Stimulated activated CD4-positive, alpha-beta T cell treated with anti-CD3 and anti-CD28 coated beads, Interleukin-15, amount 100 ng/mL, for 1 hour (primary cell): ENCODE measurements at places on chromosomes 6 and 20.

DNA sequence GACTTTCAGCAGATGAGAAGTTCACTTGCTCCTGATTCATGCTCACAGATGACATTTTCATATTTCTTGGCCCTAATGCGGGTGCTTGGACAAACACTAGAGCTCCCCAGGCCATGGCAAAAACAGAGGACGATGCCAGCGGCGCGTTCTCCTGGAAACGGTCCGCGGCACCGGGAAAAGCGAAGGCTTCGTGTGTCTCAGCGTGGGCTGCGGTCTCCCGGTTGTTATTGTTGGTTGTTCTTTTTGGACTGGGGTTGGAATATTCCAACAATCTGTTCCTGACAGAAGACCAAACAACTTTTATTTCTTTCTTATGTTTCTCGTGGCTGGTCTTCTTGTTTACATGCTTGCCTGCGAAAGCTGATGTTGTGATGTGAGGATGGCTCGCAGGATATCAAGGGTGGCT, 46.8 kb upstream of the NEDD9 start:
- DNase-seq, result no peak

DNA sequence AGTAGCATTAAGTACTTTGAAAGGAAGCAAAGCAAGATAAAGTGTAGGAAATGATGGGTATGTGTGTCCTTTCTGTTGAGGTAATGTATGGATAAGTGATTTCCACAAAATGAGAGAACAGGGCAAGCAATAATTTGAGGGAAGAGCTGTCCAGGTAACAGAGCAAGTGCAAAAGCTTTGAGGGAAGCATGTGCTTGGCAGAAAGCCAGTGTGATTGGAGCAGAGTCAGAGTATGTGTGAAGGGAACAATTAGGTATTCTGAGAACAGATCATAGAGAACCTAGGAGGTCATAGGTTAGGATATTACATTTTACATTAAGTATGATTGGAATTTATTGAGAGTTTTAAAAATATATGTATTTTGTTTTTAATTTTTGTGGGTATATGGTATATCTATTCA, 30.2 kb upstream of the MAN1A1 start:
- no peak for DNase-seq

- DNase-seq, result no peak
Observed at GRCh38 chr20:49814057-49814694, 1.5 kb downstream of the SLC9A8 start.

GRCh38 chr6:13508711-13509705, 21.6 kb upstream of the GFOD1 start:
- no peak for DNase-seq

GRCh38 chr20:58719971-58720371, 27.4 kb downstream of the NPEPL1 start:
- no peak for DNase-seq

DNA sequence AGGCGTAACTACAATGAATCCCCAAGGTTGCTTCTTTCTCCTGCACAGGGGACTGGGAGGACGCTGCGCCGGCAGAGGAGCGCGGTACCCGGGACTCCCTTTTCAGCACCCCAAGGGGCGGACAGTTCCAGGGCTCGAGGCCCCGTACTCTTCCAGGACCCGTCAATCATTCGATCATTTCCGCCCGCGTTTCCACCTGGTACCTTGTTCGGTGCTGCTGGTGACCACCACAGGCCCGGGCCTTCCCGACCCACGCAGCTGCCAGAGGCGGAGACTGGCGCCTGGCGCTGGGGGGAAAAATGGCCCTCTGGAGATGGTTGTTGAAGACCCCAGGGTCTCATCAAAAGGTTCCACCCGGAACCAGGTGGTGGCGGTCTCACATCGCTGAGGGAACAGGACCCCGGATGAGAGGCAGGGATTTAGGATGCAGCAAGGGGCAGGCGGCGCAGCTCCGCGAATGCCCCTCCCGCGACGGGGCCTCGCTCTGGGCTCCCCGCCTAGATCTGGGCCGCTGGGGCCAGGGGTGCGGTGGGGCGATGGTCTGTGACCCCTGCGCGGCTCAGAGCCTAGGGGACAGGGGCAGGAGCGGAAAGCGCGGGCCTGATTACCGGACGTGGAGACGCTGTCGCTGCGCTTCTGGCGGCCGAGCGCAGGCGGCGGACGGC, 744 bp downstream of the VSX1 start:
- DNase-seq, result no peak

DNA sequence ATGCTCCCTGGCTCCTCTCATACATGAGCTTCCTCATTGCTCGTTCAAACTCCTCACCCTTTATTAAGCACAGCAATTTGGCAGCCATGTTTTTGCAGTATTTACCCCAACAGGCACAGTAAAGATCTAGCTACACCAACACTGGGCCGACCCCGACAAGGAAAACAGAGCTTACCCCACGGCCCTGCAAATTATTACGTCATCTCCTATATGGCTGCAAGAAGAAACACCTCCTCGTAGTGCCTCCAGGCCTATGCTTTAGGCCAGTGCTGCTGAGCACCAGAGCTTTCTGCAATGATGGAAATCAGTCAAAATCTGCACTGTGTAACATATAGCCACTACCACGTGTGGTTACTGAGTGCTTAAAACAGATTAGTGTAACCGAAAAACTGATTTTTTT, 26.7 kb downstream of the TMC2 start:
- no peak for DNase-seq

- DNase-seq, result no peak
Observed at GRCh38 chr6:51711876-51712275, 375.5 kb downstream of the PKHD1 start.

DNA sequence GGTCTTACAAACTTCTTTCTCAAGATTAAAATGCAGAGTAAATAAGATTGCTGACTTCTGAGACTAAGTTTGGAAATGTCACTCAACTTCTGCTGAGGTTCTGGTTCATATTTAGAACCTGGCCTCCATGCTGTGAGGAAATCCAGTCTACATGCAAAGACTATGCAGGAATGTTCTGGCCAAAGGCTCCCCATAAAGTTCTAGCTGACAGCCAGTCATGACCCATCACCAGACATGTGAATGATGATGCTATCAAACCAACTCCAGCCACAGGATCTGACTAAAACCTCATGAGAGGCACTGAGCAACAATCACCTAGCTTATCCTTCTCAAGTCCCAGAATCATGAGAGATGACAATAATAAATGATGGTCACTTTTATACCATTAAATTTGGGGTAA, 935.1 kb upstream of the MAP3K7 start:
- DNase-seq, result no peak

DNA sequence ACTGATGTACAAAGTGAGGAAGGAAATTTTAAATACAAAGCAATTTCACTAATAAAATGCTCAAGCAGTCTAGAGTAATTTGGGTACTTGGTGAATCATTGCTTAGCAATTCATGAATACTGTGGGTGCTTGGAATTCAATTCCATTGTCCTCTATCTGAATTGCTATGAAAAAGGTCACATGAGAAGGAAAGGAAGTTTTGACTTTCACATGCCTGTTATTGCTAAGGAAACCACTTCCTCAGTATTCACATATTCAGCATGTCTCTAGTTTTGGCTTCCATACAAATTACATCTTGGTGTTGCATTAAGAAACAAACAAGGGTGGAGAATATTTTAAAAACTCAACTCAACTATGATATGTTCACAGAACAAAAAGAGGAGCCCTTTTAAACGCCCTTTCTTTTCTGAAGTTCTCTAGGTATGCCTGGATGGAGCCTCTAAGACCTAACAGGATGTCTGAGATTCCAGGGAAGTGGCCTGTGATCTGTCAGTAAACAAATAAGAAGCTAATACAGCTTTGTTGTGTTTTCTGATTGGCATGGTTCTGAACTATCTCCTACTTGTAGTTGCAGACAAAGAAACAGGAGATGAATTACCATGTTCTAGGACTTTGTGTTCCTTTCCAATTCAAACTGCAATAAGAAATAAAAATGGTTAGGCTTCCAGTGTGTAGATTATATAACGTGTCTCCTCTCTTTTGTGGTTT, 190.4 kb downstream of the OGFRL1 start:
- no peak for DNase-seq

DNA sequence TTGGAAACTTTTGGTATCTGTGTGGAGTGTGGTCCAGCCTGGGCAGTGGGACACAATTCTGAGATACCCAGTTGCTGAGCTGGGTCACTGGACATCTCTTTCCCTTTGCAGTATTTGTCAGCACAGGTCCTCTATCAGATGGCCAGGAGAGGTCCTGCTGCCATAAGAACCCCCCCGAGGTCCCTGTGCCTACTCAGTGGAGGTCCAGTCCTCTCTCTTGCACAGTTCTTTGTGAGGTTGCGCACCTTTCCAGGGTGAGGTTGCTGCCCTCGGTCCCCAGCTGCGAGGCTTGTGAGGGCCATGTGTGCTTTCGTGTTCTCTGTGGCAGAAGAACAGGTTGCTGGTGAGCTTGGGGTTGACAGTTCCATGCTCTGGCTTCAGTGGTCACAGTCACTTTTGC, 320.6 kb downstream of the QKI start:
- DNase-seq, result no peak

- no peak for DNase-seq
Observed at GRCh38 chr6:47403801-47404200, 73.8 kb upstream of the CD2AP start.

DNA sequence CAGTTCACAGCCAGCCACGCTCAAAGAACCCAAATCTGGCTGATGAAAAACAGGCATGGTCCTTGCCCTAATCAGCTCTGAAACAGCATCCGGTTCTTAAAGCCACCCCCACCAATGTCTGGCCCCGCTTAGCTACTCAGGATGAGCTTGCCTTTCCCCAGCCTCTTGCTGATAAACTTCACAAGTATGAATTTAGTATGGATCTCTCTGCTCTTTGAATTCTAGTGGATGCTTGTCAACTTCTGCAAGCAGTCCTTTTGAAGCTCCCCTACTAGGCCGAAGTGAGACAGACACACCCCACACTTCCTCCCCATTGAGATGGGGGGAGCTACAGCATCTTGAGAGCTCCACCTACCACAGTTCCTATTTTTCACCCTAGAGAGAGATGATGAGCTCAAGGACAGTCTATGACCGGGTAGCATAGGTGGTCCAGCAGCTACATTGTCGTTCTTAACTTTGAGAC, 36.7 kb downstream of the EBF4 start:
- no peak for DNase-seq

DNA sequence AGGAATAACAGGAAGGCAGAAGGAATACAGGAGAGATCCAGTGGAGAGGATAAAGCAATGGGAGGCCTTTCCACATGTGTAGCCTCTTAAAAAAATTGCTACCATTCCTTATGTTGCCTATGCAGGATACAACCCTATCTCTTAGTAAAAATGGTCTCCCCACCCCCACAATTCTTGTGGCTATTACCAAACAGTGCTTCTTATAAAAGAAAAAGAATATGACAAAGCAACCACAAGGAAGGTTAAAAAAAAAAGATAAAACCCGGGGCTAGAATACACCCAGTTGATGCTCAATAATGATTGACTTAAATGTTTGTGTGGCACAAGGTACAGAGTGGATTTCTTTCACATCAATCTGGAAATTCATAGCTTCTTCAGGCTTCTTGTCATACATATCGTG, 250.9 kb downstream of the HIVEP2 start:
- DNase-seq, result no peak

DNA sequence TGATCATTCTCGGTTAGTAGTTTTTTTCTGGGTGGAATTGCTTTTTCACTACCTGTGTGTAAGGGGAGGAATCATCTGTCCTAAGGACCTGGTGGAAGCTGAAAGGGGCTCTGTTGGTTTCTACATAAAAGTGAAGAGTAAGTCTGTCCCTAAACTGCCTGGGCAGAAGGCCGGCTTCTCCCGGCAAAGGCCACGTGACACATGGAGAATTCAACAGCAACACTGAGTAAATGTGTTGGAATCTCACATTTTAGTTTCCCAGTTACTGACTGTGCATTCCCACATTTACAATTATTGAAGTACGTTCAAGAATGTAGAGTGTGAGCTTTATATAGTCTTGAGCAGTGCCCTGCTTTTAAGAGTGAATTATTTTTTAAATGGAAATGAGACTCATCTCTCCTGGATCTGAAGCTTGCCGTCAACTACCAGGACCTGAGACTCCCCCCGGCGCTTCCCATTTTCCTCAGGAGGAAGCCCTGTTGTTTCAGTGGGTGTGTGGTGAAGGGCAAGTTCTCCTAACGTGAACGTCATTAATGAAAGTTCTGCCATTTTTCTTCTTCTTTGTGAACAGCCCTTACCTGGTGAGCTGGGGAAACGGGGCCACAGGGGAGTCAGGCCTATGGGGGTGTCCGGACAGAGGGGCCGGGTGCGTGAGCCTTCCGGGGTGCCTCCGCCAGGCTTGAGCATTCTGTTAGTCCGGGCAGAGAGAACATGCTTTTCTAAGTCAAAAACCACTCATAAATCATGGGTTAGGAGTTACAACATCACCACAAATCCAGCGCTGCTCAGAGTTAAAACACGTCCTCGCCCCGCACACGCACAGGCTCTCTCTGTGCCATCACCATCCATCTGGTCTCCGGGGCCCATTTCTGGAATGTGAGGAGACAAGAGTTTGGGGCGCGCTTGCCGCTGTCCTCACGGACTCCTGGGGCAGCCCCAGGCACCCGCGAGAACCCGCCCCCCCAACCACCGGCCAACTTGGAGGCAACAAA, 56.6 kb upstream of the SMOC2 start:
- no peak for DNase-seq

GRCh38 chr6:28488916-28489365, 26.7 kb downstream of the GPX6 start:
- no peak for DNase-seq

GRCh38 chr6:47083586-47084047, 41.5 kb upstream of the ADGRF1 start:
- DNase-seq, result no peak

DNA sequence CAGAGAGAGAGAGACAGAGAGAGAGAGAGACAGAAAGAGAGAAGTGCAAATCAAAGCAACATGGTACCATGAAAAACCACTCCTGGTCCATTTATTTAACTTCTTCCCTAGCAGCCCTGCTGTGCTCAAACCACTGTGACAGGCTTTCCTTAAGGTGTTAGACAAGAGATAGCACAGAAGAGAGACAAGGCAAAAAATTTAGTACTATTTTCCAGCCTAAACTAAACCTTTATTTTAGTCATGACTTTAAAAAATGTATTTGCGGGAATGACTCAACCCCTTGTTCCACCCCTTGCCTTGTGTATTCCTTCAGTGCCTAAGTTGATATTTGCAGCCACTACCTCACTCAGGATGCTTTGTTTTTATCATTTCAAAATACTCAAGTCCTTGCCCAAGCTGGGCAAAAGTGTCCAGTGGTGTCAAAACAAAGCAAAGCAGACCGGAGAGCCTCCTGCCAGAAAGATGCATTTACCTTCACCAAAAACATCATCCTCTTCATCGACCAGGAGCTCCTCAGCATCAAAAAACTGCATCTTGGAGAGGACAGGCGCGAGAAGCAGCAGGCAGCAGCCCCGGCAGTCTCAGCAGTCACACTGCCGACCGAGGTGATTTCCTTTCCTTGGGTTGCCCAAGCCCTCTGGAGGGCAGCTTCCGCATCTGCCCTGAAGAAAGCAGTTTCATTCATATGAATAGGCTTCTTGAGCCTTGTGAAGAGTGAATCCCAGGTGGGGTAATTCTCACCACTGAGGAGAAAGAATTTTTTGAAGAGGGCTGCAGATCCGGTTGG, at the start of gene RIPOR2:
RIPOR2 (minus strand) TSS at position 595 of the 787 bp plus-strand sequence; CDS start at position 533, 62 bp downstream.
- peak; percentile 53 for DNase-seq

DNA sequence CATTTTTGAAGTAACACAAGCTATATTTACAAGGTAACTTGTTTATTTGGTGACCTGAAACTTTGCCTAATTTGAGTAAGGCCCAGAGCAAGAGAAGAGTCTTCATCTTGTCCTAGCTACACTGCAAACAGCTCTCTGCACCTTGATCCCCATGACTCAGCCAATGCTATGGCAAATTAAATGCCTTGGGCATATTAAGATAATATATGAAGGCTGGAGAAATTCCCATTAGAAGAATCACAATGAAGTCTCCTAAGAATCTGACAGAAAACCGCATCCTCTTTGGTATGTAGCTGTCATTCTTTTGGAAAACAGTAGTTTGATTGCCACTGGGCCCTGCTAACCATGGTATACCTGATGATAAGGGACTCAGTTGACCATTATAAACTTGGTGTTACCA, 204.5 kb downstream of the UBE3D start:
- no peak for DNase-seq
